ENCODE measurements at places on chromosomes 2 and 18.

DNA sequence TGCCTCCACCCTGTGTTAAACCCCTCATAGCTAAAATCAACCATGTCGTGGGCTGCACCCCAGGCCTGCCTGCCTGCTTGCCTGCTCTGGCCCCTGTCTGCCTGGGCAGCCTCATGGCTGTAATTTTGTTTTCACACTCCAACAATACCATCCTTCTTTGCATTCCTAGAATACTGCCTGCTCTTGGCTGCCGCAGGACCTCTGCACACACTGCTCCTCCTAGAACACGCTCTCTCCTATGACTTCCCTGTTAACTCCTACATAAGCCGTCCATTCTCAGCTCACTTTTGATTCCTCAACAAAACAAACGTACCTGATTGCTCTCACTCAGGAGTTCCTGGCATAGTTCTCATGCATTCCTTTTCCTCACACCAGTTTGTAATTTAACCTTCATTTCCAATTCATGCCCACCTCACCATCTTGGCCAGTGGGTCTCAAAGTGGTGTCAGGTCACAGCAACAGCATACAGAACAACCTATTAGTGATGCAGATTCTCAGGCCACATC lies 2.5 kb downstream of the UXS1 start:
- no peak for DNase-seq

DNA sequence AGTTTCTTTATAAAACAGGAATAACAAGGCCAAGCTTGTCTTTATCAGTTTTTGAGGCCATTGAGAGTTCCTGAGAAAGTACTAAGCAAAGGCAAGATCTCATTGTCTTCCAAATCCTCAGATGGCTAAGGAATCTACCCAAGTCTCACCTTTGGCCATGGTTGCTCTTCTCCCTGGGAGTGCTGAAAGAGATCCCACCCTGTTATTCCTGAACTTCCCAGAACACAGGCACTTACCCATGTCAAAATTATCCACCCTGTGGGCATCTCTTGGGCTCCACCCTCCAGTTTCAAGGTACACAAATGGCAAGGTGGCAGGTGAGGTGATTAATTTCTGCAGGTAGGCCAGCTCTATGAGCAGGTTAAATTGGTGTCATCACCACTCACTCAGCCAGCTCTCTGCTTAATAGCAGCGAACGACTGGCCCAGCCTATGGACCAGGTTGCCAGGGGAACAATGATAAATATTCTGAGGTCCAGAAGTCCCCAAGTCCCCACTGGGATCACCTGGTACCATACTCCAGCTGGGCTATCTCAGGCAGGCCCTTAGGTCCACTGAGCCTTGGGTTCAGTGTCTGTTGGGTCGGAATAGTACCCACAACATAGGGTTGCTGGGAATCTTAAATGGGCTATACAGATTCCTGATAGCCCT lies 2.3 kb upstream of the SPRED2 start:
- DNase-seq, result no peak

DNA sequence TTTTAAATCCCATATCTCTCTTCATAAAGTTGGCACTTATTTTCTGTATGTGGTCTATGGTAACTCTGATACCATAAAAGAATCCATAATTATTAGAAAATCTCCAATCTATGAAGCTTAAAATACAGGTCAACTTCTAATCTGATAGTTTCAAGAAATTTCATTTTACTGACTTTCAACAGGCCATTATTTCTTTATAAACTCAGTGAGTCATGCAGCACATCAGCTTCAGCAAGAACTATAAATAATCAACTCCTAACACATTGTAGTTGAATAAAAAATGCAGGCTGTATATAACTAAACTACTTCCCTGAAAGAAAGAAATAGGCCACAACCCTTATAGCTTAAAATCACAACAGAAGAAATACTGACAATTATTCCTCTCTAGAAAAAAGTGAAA lies 204.3 kb upstream of the CCDC150 start:
- no peak for DNase-seq

DNA sequence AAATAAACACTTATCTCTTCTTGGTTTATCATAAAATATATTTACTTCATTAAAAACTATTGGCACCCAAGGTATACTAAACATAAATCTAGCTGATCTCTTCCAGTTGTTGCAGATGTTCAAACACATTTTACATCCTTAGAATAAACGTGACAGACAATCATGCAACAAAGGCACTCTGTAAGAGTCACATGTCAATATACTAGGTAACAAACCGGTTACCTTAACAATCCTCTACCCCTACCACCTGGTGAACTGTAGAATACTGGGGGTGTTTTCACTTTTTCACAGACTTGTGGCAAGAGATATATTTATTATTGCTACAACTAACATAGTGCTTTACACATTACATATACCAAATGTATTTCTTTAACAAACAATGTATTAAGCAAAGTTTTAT lies 15.8 kb downstream of the STK17B start:
- DNase-seq, result no peak

DNA sequence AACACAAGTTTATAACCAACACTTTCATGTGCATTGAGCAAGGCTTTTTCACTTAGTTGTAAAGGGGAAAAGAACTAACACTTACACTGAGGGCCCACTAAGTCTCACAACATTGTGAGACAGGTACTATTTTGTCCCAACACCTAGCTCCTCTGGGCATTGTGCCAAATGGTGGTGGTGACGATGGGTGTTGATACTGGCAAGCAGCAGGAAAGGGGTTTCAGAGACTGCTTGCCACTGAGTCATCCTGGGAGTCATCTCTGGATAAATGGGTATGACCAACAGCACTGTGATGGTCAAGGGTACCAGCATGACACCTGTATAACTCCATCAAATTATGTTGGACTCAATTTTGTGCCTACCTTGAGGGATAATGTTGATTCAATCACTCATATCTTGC lies 138.8 kb upstream of the ITGA6 start:
- no peak for DNase-seq

DNA sequence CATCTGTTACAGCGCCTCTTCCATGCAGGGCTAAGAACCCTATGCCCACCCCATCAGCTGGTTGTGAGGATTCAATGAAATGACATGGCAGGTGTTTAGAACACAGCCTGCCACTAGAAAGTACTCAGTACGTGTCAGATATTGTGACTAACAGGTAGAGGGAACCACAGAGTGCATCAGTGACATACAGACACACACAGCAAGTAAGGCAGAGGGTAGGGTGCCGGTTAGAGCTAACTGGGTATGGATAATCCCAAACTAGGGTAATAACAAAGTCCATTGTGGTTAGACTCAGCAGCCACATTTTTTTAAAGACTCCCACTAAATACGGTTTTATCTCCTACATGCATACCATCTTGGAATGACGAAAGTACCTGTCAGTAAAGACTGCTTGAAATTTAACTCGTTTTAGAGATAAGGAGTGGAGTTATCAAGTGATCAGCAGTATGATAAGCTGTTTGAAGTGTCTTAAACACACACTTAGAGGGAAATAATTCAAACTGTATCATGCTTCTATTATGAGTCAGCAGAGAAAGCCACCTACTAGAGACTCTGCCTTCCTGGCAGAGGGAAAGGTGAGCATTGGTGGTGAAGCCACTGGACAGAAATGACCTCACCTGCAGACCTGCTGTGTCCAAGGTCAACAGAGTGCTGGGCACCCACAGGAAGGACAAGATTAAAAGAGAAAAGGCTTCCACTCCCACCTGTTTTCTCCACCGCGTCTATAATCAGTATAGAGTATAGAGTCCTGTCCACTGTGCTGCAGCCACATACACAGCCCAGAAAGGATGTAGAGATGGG lies 20.6 kb downstream of the MPPE1 start:
- no peak for DNase-seq

- DNase-seq, result no peak
These were observed 32.7 kb downstream of the YPEL5 start for GRCh38 chr2:30179536-30179935.

GRCh38 chr2:240298803-240299709 lies 136.4 kb upstream of the GPC1 start:
- DNase-seq, result no peak

DNA sequence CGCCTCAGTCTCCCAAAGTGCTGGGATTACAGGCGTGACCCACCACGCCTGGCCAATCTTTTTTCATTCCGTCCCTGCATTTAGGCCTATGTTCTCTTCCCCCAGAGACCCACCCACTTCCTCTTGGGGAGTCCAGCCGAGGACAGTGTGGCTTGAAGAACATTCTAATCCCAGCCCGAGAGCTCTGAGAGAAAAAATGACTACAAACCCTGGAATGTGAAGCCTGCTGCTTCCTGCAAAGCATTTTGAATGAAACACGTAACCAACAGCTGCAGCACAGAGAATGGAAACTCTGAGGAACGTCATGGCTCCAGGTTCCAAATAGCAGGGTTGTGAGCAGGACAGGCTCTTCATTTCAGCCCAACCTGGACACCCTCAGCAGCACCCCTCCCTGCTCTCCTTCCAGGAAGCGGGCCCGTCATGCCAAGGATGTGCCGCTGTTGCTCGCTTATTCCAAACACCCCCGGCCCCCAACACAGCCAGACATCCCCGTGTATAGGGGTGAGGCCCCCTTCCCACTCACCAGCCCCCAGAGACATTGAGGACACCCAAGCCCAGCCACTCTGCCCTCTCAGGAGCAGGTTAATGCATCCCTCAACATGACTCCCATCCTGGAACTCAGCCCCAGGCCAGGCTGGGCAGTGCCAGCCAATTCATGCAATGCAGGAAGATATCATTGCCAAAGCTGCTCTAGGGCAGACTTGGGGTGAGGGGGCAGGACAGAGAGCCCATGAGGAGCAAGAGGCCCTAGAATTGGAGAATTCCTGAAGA lies 139.8 kb downstream of the ZFP36L2 start:
- no peak for DNase-seq

DNA sequence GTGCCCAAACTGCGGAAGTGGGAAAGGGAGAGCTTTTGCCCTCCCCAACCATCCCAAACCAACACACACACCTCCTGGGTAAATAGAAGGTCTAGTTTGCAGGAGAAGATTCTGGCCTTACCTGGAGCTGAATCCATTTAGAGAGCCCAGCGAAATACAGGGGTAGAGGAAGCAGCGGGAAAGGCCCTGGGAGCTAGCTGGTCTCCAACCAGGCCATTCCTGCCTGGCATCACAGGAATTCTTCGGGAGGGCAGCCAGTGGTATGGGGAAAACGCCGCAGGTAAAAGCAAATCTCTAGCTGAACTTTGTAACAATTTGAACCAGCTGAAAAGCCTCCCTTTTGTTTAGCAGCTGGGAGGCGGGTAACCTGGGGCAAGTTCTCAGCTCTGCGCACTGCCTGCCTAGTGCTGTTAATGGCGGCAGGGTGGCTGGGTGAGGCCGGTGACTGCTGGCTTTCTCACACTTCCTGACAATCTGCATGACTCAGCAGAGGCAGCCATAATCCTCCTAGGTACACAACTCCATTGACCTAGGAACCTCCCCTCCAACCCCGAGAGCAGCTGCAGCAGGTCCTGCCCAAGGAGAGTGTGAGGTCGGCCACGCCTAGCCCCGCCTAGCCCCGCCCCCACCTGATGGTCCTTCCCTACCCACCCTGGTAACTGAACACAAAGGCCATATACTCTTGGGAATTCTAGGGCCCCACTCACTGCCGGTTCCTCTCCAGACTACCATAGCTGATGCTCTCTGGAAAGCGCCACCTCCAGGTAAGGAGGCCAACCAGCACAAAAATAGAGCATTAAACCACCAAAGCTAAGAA lies 483.8 kb upstream of the REG3G start:
- no peak for DNase-seq

DNA sequence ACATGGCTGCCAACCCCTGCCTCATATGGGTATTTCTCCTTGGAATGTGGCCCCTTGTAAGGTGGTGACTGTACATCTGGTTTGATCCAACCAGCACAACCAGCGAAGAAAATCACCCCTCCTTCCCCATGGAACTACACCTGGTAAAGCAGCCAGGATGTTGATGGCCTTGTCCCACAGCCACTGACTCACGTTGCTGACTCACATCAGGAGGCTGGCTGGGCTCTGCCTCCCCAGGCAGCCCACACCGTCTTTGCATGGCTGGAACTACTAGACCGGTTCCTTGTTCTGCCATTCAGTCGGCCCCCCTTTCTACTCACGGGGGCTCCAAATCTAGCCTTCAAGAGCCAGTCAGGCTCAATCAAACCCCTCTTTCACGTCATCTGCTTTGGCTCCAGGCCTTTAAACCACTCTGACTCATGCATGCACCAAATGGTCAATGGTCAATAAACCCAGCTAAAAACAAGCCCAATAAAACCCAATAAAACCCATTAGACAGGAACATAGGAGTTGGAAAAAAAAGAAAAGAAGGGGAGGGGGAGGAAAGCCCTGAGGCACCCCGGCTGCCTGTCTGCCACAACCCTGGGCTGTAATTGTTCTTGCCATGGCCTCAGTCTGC lies 114.8 kb downstream of the PLB1 start:
- no peak for DNase-seq

- DNase-seq, result no peak
These were observed 88.0 kb downstream of the GALR1 start for GRCh38 chr18:77337604-77338003.

GRCh38 chr2:113064898-113065297 lies 2.9 kb upstream of the IL1F10 start:
- no peak for DNase-seq

- no peak for DNase-seq
These were observed 99.8 kb downstream of the TACR1 start for GRCh38 chr2:75099521-75099922.

DNA sequence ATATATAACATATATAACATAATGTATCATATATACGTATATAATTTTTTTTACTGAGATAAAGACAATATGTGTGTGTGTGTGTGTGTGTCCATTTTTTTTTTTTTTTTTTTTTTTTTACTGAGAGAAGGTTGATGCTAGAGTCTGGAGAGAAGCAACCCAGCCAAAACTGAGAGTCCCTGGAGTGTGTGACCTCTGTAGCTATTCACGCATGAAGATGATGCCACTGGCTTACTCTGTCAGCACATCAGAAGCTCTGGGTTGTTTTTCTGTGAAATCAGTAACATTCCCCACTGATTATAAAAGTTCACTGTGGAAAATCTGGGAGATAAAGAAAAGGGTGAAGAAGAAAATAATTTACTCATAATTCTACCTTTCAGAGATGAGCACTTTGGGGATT lies 27.2 kb downstream of the CCDC195 start:
- no peak for DNase-seq

GRCh38 chr2:173969886-173970285 lies 4.7 kb upstream of the SP3 start:
- no peak for DNase-seq

GRCh38 chr2:12642332-12642731 lies 74.4 kb upstream of the TRIB2 start:
- no peak for DNase-seq

- DNase-seq, result no peak
These were observed 232.4 kb downstream of the MEIS1 start for GRCh38 chr2:66667301-66667700.

DNA sequence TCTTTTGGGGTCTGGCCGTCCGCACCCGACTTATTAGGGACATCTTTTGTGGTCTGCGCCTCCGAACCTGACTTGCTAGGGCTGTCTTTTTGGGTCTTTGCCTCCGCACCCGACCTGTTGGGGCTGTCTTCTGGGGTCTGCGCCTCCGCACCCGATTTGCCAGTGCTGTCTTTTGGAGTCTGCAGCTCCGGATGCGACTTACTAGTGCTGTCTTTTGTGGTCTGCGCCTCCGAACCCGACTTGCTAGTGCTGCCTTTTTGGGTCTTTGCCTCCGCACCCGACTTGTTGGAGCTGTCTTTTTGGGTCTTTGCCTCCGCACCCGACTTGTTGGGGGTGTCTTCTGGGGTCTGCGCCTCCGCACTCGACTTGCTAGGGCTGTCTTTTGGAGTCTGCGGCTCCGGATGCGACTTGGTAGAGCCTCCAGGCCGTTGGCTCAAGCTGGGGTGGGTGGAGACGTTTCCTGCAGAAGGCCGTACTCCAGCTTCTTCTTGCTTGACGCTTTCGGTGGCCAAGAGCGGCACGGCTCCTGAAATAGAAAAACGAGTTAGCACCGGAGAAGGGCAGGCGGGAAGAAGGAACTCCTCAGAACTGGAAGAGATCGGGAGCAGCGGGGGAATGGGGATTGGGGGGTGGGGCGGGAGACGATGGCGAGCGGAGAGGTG lies 498 bp downstream of the TGOLN2 start:
- peak; percentile 17 for DNase-seq

All from KG1 (cell line).